ENCODE measurements at places on chromosomes 4 and X. TPM values are rescaled to one million over a fixed set of nuclear protein-coding genes. Genes with fewer than 3 reads are reported as not detected.

DNA sequence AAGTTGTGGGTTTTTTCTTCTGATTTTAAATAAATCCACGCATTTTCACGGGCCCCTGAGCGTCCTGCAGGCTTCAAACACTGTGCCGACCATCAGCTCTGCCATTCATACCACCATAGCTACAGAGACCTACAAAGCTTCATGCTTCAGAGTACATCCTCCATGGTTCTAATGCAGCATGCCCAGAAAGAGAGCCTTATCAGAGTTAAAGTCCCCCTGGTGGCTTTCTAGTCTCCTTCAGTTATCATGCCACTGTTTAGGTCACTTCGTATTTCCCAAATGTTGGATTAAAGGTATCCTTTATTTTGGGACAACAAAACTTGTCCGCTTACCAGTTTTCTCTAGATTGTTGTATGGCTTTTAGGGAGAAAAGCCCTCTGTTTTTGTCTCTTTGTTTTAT lies 66.7 kb upstream of the VCX2 start:
- DNase-seq = no peak

DNA sequence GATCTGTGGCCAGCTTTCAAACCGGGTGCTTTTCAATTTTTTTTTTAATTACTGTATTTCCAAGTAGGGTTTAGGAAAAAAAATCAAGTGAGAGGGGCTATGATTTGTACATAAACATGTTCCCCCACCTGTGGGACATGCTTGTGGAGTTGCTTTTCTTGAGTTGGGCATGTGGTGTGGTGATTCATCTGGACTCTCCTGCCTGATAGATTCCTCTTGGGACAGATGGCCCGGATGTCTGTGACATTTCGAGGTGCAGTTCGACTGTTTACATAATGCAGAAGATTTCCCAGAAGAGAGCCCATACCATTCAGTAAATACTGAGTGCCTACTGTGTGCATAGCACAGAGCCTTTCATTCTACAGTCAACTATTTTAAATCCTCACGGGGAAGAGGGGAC lies 49.9 kb downstream of the DOCK11 start:
- DNase-seq = no peak

- DNase-seq = no peak
These were observed 851.6 kb downstream of the CENPC start for GRCh38 chr4:66693694-66694093.

DNA sequence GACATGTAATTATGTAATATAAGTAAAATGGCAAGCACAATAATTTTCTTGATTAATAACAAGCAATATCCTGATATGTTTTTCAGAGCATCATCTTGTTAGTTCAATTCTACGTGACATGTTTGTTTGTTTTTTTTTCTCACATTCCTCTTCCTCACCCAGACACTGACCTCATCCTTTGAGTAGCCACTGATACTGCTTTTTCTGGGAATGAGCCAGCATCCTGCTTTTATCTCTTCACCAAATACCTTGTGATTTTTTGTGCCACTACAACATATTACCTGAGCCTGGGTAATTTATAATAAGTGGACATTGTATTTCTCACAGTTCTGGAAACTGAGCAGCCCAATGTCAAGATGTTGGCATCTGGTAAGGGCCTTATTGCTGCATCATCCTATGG lies 484.0 kb downstream of the NAF1 start:
- DNase-seq = no peak

DNA sequence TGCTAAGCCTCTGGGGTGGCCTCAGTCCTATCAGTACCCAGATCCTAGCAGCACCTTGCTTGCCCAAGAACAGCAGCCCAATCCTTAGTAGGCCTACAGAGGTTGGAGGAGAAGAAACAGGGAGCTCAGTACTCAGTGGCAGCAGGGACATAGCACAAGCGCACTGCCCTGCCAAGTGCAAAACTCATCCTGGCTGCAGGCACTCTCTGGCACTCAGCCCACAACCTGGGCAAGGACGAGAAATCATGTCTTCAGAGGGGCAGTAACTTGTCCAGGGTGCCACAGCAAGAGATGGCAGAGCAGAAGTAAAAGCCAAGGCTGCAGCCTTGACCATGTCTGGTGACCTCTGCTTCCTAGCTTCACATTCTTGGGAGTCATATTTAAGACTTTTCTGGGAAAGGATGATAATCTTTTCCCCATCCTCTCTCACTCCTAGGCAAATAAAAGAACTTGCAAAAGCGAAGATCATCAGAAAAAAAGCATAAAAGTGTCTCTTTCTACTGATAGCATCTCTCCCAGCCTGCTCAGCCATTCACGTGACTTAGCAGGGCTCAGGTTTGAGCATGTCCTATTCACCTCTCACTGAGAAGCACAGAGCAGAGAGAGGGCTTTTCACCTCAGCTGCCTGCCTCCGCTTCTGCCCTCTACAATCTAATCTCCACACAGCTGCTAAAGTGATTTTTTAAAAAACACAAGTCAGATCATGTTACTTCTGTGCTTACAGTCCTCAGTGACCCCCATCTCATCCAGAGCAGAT lies 37.2 kb upstream of the MAGEA4 start:
- DNase-seq = no peak

- no peak for DNase-seq
These were observed 72.2 kb upstream of the ELOVL6 start for GRCh38 chr4:110270492-110271197.

The FGB gene
- 4.2 TPM for total RNA-seq

DNA sequence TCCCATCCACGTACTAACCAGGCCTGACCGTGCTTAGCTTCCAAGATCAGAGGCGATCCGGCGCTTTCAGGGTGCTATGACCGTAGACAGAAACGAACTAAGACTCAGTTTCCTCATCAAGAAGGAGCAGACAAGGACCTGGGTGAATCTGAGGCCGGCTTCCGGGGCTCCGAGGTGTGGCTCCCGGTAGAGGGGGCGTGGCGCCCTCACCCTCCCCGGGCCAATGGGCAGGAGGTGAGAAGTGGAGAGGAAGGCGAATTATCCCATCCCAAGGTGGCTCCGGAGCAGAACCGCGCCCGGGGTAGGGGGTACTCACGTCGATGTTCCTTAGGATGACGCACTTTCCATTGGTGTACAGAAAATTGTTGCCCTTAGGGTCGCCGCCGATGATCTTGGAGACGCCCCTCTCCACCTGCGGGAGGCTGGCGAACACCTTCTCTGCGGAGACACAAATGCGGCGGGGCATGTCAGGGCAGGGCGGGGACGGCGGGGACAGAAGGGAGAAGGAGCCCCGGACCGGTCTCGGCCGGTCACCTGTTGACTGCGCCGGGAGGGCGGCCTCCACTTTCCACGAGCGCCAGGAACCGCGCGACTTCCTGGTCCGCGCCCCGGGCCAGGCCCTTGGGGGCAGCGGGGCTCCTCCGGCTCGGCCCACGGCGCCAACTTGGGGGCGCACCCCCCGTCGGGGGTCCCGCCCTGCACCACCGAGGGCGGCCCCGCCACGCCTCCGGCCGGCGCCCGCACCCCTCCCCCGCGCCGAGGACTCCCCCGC lies 616 bp downstream of the WDR1 start:
- DNase-seq = peak; percentile 67

The FRMPD4 gene
- total RNA-seq = not detected

The GPRIN3 gene
- total RNA-seq = 23.0 TPM

DNA sequence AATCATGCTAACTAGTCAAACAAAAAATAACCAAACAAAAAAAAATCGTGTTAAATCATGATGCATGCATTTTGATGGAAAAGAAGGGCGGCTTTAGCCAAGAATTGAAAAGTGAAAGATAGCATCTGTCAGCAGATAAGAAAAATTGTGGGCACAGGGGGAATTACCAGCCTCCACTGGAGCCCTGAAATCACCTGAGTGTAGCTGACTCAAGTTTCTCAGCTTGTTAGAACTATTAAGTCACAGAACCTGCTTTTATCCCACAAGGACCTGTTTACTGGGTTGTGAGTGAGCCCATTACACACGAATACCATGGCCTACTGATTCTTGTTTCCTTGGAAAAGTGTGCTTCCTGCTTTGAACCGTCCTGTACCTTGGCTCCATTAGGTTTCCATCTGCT lies 85.2 kb downstream of the COX18 start:
- no peak for DNase-seq

- DNase-seq = no peak
These were observed 172.4 kb upstream of the MXRA5 start for GRCh38 chrX:3518870-3519269.

The BANK1 gene
- 4.5 TPM for total RNA-seq

- no peak for DNase-seq
These were observed 51.8 kb downstream of the TASL start for GRCh38 chrX:30525732-30526131.

- no peak for DNase-seq
These were observed 19.6 kb downstream of the CYP2U1 start for GRCh38 chr4:107950746-107951540.

GRCh38 chr4:150680651-150681050 lies 98.7 kb downstream of the MAB21L2 start:
- no peak for DNase-seq

- no peak for DNase-seq
These were observed 7.0 kb upstream of the NKX1-1 start for GRCh38 chr4:1413204-1413663.

- DNase-seq = no peak
These were observed 78.8 kb upstream of the LEF1 start for GRCh38 chr4:108247387-108248049.

The SH3D19 gene
- 0.38 TPM for total RNA-seq

The NEUROG2 gene
- total RNA-seq = not detected

DNA sequence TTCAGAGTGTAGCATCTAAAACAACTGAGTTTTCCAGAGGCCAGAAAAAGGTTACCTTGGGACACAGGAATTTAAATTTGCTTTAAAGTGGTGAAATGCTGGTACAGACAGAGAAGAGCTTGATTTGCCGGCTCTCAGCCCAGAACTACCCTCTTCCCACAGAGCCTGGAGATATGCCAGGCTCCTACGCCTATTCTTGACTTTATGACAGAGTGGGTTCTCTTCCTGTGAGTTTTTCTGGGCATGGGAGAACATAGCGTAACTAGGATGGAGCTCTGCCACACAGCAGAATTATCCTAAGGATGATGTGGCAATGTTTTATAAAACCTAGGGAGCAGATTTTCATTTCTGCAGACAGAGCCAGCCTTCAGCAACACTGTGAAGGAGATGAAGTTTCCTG lies 241.8 kb downstream of the GRIA3 start:
- no peak for DNase-seq

DNA sequence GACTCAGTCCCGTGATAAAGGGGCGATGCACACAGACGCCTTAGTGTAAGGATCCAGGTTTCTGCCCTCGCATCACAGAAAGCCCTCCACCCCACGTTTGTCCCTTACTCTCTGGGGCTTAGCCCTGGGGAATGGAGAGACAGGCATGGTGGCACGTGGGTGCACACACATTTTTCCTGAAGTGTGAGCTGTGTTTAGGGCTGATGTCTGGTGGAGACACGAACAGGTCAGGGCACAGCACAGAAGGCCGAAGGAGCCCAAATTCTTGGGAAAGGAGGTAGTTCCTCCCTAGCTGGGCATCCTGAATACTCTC lies 84.3 kb upstream of the DHRSX start:
- DNase-seq = no peak

DNA sequence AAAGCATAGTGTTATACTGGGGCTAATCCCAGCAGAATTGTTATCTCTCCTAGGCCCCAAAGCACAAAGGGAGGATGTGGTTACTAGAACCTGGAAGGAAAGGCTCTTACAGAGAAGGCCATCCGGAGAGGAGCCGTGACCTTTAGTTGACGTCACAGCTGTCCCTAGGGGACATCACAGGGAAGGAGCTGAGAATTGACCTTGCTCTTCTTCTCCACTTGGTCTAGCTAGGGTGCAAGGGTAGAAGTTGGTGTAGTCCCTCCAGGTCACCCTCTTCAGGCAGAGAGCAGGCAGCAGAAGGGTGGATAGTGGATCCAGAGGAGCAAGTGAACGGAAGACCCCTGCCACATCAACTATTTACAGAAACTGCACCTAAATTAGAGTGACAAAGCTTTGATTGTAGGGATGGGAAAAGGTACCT lies 22.8 kb upstream of the FGF2 start:
- DNase-seq = no peak

GRCh38 chr4:77699731-77700210 lies 94.2 kb downstream of the CXCL13 start:
- DNase-seq = no peak

GRCh38 chrX:39194673-39195072 lies 393.4 kb downstream of the MID1IP1 start:
- no peak for DNase-seq

GRCh38 chr4:99248714-99249113 lies 29.7 kb upstream of the ADH6 start:
- DNase-seq = no peak

GRCh38 chrX:40153345-40154249 lies 55.8 kb upstream of the BCOR start:
- DNase-seq = peak; percentile 55

The SLC38A5 gene
- 18.0 TPM for total RNA-seq

DNA sequence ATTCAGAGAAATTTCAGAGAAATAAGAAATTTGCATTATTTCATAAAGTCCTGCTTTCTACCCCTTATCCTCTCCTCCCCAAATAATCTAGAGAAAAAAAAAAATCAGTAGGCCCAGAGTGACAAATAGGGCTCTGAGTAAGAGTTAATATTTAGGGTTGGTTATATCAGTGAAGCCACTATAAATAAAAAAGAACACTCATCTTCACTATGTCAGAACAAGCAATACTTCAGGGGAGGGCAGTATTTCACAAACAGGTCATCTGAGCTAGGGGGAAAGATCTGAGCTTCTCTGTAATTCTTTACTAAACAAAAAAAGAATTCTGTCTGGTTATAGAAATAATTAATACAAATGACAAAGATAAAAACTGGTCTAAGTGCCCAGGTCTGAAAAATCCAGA lies 39.4 kb downstream of the PDE5A start:
- DNase-seq = no peak

DNA sequence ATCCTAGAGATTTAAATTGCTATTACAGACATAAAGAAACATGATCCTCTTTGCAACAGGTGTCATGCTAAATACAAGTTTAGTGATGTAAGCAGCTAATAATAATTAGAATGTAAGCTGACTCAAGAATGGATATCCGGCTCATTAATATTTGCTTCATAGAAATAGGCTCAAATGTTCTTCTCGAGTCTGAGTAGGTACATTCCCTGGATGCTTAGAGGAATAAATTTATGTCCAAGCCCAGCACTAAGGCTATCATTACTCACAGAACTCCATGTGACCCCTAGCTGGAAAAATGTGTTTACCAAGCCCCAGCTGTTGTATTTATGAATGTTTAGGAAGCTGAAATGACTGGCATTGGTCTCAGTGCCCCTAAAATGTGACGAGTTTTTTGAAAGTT lies 87.6 kb upstream of the TSPAN7 start:
- no peak for DNase-seq

The SLC49A3 gene
- total RNA-seq = 1.4 TPM

The NUDT9 gene
- total RNA-seq = 12.2 TPM

Data from T-cell (primary cell).